ENCODE measurements at places on chromosomes 16 and 17. TPM values are rescaled to one million over a fixed set of nuclear protein-coding genes. Genes with fewer than 3 reads are reported as not detected.

DNA sequence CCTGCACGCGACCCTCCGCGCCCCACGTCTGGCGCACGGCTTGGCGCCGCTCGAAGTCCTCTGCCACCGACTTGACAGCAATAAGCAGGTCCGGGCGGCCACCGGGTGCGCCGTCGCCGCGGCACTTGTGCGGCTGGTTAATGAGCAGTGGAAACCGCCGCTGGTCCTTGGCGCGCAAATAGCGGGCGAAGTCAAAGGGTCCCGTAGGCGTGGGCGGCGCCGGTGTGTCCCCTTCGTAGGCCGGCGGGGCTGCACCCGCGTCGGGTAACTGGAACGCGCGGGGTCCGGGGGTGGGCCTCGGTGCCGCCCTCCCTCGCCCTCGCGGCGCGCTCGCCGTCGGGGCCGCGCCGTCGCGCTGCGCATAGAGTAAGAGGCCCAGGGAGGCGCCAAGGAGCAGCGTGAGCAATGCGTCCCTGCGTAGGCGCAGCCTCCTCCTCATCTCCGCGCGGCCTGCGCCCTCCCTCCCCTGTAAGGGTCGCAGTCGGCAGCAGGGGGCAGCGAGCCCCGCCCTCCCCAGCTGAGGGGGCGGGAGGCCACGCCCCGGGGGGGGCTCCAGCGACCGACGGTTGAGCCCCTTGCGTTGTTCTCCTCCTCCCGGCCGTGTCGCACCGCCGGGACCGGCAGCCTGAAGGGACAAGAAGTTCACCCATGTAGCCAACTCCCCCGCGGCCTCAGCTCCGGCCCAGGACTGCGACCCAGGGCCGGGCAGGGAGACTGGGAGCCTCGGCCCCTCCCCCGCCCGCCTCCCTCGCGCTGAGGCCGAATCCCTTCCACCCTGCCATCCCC is 558 bp downstream of the B3GNT9 start:
- DNase-seq: no peak

- no peak for DNase-seq
These were observed 37.8 kb downstream of the TMEM235 start for GRCh38 chr17:78268951-78269905.

DNA sequence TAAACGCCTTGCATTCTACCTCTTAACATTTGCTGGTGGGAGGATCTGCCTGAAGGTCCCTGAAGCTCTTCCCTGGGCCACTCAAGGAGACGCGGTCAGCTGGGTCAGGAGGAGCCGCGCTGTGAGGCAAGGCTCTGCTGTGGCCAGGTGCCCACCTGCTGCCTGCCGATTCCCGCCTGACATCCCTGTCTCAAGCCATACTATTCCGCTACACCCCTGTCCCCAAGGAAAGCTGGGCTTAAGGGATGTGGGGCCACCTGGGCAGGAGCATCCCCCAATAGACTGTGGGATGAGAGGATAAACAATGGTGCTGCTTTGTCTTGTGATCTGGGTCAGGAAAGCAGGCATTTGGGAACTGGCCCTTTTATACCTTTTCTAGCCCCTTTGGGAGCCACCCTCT is 5.1 kb downstream of the TPPP3 start:
- DNase-seq: no peak

- DNase-seq: no peak
These were observed 3.4 kb upstream of the MLLT6 start for GRCh38 chr17:38701504-38702165.

GRCh38 chr17:83154311-83155127 is 75.1 kb downstream of the METRNL start:
- DNase-seq: no peak

DNA sequence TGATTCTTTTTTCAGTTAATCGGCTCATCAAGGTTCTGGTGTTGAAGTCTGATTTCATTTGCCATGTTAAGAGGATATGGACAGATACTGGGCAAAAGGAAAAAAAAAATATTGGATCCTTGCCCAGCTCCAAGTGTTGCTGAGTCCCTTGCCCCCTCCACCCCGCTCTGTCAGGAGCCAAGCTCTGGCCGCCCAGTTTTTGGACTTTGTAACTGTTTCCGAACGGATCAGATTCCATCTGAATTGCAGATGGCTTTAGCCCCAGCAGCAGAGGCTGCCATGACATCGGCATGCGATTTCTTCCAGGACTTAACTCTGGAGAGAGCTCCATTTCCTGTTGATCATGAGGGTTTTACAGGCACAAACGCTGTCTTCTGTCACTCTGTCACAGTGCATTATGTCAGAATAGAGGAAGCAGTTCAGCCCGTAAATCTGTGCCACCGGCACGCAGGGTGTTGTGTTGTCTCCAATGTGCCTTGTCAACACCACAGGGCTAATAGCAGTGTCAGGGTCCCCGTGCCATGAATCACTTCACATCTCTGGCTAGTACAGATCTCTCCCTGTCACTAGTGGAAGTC is 615.6 kb downstream of the MAF start:
- no peak for DNase-seq

DNA sequence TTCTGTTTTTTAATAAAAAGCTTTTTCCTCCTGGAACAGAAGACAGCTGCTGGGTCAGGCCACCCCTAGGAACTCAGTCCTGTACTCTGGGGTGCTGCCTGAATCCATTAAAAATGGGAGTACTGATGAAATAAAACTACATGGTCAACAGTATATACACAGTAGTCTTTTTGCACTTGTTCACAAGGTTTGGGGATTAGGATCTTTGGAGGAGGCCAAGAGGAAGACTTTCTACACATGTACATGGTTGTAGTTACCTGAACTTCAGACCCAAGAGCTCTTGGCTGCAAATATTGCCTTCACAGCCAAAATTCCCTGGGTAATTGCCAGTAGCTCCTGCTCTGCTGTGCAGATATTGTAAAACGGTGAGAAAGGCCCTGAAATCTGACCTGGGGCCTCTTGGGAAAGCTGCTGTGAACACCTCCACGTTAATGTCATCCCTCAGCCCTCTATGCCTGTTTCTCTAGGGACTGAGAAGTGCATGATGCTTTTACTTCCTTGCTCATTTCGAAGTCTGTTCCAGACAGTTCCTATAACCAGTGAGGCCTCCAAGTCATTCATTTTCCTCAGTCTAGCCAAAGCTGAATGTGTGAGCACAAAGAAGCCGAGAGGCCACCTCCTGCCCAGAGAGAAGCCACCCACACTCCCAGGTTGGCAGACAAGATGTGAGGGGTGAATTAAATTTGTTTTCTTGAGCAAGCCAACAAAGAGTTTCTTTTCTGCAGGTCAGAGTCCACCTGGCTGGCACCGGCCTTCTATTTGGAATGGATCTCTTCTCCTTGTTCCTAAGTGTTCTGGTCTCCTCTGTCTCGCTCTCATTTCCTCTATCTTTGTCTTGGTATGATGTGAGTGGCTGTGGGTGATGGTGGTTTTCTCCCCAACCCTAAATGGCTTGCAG is 15.9 kb downstream of the ANKRD40 start:
- no peak for DNase-seq

DNA sequence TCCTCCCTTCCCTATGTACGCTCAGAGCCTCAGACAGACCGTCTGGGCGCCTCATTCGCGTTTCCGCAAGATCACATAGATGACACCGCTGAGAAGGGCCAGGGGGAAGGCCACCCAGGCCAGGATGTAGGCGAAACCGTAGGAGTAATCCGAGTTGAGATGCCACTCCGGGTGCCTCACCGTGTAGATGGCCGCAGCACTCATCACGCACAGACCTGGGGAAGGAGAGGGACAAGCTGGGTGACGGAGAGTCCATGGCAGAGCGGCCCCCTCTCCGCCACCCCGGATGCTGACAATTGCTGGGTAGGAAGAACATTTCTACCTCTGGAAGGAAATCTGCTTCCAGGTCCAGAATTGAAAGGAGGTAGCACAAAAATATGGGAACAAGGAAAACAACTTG is 34.3 kb downstream of the PMP22 start:
- no peak for DNase-seq

DNA sequence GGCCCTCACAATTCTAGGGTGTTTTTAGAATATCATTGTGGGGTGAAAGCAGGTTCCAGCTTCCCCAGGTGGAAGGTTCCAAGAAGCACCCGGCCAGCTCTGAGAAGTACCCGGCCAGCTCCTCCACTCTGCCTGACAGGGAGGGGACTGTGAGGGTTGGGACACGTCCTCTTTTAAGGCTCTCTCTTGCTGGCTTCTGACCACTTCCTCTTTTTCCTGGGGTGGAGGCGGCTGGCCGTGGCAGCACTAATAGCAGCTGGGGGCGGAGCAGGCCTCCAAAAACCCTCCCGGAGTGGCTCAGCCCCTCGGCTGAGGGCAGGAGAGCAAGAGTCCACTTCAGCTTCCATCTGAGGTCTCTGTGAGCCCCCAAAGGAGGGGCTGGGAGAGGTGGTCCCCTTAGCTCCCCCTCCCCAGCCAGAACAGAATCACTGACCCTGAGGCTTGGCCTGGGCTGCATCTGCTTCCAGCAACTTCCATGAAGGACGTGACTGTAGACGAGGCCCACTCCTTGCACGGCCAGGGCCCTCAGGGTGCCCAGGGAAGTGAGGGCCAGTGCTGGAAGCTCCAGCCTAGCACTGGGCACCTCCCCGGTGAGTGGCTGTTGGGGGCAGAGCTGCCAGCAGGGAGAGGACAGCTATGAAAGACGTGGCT is 26.7 kb upstream of the PLCG2 start:
- DNase-seq: no peak

GRCh38 chr16:84717484-84717883 is 17.7 kb downstream of the USP10 start:
- no peak for DNase-seq

GRCh38 chr17:33977729-33978514 is 277.2 kb upstream of the CCL2 start:
- DNase-seq: no peak

DNA sequence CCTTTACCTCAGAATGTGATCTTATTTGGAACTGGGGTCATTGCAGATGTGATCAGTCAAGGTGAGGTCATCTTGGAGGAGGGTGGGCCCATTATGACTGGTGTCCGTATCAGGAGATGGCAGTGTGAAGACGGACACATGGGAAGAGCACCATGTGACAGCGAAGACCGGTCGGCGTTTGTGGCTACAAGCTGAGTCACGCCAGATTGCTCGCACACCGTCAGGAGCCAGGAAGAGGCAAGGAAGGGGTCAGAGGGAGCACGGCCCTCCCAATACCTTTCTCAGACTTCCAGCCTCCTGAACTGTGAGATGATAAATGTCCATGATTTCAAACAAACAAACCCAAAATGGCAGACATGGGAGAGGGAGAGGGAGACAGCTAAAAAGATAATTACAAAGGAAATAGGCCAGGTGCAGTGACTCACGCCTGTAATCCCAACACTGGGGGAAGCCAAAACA is 13.2 kb downstream of the STARD3 start:
- DNase-seq: no peak

DNA sequence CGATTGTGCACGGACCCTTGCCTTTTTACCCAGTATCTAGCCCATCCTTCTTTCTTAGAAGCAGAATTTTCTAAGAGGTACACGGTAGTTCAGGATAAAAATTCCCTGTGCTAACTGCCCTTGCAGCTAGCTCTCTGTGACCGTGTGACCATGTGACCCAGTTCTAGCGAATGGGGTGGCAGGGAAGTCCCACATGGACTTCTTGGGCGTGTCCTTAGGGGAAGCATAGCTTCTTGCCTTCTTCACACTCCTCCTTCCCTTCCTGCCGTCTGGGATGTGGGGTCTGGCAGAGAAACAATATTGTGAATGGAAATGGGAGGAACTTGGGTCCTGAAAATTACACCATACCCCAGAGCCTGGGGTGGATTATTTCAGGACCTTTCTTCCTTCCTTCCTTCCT is 670.7 kb downstream of the MAF start:
- no peak for DNase-seq

DNA sequence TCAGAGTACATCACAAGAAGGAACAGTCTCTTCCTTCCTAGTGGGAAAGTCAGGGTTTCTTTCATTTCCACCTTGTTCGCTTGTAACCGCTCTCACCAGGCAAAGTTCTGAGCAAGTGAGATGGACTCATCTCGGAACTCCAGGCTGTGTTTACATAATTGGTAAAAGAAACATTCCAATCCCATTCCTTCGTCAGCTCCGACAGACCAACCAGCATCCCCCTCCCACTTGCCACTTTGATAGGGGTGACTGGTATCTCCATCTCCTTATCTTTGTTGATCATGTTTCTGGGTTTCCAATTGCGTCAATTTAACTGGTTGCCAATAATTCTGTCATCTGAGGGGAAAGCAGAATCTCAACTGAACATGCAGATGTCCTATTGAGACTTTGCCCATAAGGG is 36.8 kb upstream of the LYRM9 start:
- no peak for DNase-seq

DNA sequence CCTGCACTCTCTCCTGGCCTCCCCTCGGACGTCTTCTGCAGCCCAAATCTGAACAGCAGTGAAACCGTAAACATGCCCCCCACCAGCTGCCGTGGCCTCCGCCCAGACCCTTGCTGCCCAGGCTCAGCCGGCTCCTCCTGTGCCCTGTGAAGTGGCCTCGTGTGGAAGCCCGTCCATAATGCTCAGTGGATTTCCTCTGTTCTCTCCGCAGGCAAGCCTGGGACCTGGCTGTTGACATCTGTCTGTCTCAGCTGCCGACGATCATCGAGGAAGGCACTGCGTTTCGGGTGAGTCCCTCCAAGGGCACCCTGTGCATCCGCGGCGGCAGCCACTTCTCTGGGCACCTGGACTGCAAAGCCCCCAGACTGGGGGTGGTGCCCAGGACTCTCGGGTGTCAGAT is 153.9 kb upstream of the CHMP6 start:
- no peak for DNase-seq

GRCh38 chr16:2482708-2483534 is 8.0 kb downstream of the TBC1D24 start:
- no peak for DNase-seq

DNA sequence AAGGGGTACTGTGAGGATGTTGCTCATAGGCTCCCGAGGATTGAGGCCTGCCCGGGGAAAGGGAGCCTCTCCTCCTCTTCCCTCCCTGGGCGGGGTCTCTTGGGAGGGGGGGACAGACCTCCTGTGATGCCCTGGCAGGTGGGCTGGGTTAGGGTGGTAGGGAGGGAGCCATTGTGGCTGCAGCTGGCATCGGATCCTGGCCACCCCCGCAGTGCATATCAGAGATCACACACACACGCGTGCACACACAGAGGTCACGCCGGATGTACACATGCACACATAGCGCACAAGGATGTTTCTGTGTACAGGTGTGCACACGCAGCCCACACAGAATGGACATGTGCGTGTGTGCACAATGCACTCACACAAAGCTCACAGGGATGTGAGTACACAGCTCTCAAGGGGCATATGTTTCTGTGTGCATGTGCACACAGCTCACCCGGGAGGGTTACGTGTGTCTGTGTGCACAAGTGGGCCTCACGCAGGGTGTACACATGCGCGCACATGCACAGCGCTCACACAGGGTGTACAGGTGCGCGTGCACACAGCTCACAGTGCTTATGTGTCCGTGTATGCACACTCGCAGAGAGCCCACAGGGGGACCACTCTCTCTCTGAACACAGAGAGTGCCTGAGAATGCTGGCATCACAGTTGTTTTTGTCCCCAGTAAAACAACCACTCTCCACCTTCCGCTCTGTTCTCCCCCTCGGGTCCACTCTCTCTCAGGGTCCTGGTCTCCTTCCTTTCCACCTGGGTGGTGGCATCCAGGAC is 2.4 kb downstream of the GJD3 start:
- no peak for DNase-seq

The ZNF785 gene
- 4.6 TPM for polyA plus RNA-seq

The METTL22 gene
- 21.9 TPM for polyA plus RNA-seq

The TEKT5 gene
- 0.23 TPM for polyA plus RNA-seq

The C17orf100 gene
- polyA plus RNA-seq: 0.72 TPM

The NETO2 gene
- polyA plus RNA-seq: 74.4 TPM

The LGALS9 gene
- polyA plus RNA-seq: 0.58 TPM

The KRT12 gene
- polyA plus RNA-seq: not detected

The CLEC19A gene
- not detected for polyA plus RNA-seq

The NPIPB13 gene
- 1.0 TPM for polyA plus RNA-seq

The OTOP2 gene
- polyA plus RNA-seq: not detected

The ZNF205 gene
- 8.7 TPM for polyA plus RNA-seq

The ARL5C gene
- not detected for polyA plus RNA-seq

The SLC13A2 gene
- not detected for polyA plus RNA-seq

The B9D1 gene
- polyA plus RNA-seq: 31.7 TPM
